ENCODE measurements at places on chromosomes 7 and 10. TPM values are rescaled to one million over a fixed set of nuclear protein-coding genes. Genes with fewer than 3 reads are reported as not detected.

GRCh38 chr10:19785366-19785765, 30.9 kb upstream of the PLXDC2 start:
- no peak for DNase-seq

DNA sequence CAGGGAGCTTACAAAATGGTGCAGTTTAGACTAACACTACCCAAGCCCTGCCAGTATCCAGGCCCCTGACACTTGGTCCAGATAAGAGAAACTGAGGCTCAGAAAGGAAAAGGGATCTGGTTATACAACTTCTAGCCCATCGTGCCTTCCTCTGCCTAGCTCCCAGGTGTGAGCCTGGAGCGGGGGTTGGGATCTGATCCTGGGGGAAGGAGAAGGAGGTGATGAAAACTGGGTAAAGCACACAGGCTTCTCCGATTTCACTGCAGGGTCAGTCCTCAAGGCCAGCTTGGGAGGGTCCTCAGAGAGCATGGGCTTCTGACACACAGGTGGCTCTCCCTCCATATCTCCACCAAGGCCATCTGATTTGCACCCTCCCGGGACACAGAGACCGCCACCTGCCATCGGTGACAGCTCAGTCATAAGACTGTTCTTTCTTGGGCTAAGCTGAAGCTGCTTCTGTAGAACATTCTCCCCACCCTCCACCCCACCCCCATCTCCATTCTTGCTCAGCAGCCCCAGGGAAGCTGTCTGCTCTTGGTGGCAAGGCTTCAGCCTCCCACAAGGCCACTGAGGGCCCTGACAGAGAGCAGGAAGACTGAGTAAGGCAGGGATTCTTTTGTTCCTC, 16.4 kb downstream of the SRRM3 start:
- DNase-seq = no peak

DNA sequence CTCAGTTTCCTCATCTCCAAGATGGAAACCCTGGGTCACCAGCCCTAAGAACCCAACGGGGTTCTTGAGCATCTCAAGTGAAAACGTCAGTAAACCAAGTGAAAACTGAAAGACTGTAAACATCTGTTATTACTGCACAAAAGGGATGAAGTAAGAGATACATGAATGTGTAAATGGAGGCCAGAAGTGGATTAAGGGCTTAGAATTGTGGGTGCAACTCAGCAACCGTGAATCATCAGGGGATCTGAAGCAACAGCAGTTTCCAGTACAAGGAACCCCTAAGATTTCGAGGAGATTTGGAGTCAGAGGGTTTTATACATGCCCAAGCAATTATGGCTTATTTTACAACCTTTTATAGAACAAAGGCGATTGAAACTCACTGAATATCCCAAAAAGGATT, 95.7 kb upstream of the SVIL start:
- no peak for DNase-seq

DNA sequence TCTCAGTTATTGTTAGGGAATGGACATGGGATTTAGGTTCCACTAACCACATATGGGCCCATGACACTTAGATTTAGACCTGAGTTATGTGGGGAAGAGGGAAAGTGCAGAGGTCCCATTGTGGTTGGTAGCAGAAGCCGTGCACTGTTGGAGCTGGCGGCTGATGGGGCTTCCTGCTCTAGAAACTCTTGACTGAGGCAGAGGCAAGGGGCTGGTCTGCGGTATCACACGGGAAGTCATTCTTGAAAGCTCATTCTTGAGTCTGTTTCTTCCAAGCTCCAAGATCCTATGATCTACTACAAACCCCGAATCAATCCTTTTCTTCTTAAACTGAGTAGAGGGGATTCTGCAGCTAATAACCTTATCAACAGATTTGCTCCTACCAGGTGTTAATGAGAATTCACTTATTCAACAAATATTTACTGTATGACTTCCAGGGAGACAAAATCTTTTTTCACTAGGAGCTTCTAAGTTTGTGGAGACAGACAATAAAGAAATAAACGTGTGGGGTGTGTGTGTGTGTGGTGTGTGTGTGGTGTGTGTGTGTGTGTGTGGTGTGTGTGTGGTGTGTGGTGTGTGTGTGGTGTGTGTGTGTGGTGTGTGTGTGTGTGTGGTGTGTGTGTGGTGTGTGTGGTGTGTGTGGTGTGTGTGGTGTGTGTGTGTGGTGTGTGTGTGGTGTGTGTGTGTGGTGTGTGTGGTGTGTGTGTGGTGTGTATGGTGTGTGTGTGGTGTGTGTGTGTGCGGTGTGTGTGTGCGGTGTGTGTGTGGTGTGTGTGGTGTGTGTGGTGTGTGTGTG, 57.1 kb downstream of the AOC1 start:
- peak; percentile 73 for DNase-seq

DNAJC12 gene
- 0.79 TPM for total RNA-seq

DNA sequence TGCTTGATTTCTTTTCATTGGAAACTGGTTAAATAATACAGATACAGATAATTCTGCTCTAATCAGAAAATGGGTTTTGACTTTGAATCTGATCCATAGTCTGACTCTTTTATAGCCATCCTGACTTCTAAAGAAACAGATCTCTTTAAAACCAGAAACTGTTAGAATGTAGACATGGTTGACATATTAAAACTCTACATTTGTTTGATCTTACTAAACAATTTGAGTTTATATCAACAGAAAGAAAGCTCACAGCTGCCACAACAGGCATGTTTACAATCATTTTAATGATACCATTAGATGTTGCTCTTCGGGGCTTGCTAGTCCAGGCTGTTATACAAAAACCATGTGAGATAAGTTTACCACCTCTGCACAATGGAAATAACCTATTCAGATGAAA, 193.0 kb upstream of the SEMA3A start:
- no peak for DNase-seq
